ENCODE measurements at places on chromosomes 13 and 19. TPM values are rescaled to one million over a fixed set of nuclear protein-coding genes. Genes with fewer than 3 reads are reported as not detected.

KIR3DL1 gene
- total RNA-seq: not detected

C19orf81 gene
- total RNA-seq: 22.9 TPM

KLK3 gene
- 0.13 TPM for total RNA-seq

CCDC122 gene
- 10.5 TPM for total RNA-seq

ZNF93 gene
- total RNA-seq: 47.4 TPM

ATP4A gene
- total RNA-seq: 0.59 TPM

IL17D gene
- total RNA-seq: 0.60 TPM

ZNF264 gene
- total RNA-seq: 27.0 TPM

ZNF253 gene
- total RNA-seq: 37.0 TPM

DNA sequence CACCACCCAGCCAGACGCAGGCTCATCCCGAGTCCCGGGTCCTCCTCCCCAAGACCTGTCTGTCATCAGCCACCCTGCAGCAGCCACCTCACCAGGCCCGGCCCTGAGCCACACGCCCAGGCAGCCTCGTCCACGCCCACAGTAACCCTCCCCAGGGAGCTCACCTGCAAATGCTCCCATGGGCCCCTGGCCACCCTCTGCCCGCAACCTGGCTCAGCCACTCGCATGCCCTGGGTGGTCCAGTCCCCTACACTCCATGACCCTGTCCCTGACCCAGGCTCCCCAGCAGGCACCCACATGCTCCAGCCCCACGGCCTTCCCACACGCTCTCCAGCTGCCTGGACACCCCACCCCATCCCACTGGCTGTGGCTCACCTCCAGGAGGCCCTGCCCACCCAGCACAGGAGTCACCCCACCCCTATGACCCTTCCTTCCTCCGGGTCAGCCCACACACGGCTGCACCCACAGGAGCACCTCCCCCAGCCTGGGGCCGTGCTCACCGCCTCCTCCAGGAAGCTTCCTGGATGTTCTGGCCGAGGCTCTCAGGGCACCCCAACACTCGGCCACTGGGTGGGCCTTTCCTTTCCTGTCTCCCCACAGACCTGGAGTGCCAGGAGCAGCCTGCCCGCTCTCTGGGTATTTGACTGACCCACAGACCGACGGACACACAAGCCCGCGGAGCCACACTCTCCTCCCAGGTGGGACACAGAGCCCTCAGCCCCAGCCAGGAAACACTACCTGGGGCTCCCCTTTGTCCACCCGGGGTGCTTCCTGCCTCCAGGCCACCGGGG lies 3.6 kb downstream of the TMEM259 start:
- H3K27me3 ChIP-seq: no peaks in the 10 kb centered on the region
- H3K36me3 ChIP-seq: no peaks in the 10 kb centered on the region
- H3K27ac ChIP-seq: peak overlapping the region; percentile 92
- DNase-seq: no peak
- peaks cover 28% of the 10 kb centered on the region for H3K4me1 ChIP-seq
- no peak overlapping the region for H3K4me3 ChIP-seq

DNA sequence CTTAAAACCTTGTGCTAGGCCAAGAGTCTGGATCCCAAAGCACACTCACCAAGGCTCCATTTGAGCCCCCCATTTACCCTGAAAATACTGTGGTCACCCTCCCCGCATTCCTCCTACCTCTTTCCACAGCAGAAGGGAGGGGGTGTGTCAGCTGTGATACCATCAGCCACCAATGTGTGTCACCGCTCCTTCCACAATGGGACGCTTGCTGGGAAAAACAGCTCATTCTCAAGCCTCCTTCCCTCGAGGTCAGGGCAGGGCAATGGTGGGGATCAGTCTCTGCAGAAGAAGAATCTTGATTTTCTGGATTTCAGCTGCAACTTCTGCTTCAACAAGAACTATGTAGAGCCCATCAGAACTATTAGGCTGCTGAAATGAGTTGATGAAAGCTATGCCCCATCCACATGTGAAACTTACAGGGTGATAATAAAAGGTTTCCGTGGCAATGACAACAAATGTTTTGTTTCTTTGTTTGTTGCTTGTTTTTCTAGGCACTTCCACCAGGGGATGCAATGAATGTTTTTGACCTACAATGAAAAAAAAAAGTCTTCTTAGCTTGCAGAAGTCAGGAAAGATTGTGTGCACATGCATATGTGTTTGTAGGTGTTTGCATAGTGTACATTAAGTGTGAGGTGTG lies 26.4 kb upstream of the ZNF507 start:
- H3K4me3 ChIP-seq: no peak overlapping the region
- peaks cover 29% of the 10 kb centered on the region for H3K4me1 ChIP-seq
- no peaks in the 10 kb centered on the region for H3K36me3 ChIP-seq

- no peaks in the 10 kb centered on the region for H3K27me3 ChIP-seq
- H3K36me3 ChIP-seq: no peaks in the 10 kb centered on the region
- peaks cover 7% of the 10 kb centered on the region for H3K4me1 ChIP-seq
- H3K4me3 ChIP-seq: no peak overlapping the region
Observed at GRCh38 chr13:90171649-90172048, 1175.8 kb upstream of the MIR17HG start.

- H3K4me3 ChIP-seq: peak overlapping the region; percentile 18
- H3K27ac ChIP-seq: peak overlapping the region; percentile 88
- DNase-seq: peak; percentile 76
- H3K4me1 ChIP-seq: peaks cover 12% of the 10 kb centered on the region
Observed at GRCh38 chr19:35555301-35556005, 8.0 kb downstream of the ATP4A start.

DNA sequence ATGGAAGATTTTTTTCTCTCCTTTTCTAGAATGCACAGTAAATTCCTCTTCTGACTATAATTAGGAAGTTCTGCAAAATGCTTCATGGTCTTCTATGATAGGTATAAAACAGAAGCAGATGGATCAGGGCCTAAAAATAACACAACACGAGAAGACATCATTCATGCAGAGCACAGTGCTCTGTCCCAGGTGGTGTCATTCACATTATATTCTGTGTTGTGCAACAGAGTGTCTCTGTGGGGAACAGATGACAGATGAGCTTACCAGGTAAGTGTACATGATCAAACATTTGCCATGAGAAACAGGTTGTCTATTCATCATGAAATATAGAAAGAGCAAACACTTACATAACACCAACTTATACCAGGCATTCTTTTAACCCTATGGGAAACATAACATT lies 288.3 kb downstream of the KCTD12 start:
- no peaks in the 10 kb centered on the region for H3K36me3 ChIP-seq
- H3K27ac ChIP-seq: no peak overlapping the region
- H3K4me1 ChIP-seq: no peaks in the 10 kb centered on the region
- DNase-seq: no peak
- H3K4me3 ChIP-seq: no peak overlapping the region

GRCh38 chr19:18440936-18441803 lies 3.2 kb upstream of the ISYNA1 start:
- peaks cover 6% of the 10 kb centered on the region for H3K36me3 ChIP-seq
- H3K4me1 ChIP-seq: peaks cover 21% of the 10 kb centered on the region
- no peaks in the 10 kb centered on the region for H3K27me3 ChIP-seq
- DNase-seq: no peak
- no peak overlapping the region for H3K4me3 ChIP-seq

DNA sequence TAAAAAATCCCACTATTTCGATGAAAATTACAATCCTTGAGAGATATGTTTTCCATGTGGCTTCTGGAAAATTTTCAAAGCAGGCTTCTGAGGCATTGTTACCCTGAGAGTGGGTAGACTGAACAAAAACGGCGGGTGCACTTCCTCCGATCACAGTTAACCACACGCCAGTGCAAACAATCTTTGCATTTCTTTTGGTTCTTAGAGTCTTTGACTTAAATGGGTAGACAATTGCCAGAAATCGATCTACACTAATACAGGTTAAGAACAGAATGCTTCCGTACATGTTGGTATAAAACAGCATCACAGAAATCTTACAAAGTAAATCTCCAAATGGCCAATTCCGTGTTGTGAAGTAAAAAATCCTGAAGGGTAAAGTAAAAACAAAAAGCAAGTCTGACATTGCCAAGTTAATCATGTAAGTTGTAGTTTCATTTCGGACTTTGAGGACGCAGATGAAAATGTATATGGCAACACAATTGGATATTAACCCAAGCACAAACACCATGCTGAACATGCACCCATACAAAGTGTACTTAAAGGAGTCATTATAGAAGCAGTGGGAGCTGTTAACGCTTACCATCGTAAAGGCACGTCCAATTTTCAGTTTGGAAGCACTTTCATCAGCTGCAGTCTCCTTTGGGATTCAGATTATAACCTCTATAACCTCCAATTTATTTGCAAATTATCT lies 927 bp downstream of the LPAR6 start:
- H3K4me1 ChIP-seq: peaks cover 24% of the 10 kb centered on the region
- H3K27me3 ChIP-seq: no peaks in the 10 kb centered on the region
- peak overlapping the region; percentile 93 for H3K27ac ChIP-seq
- peaks cover 12% of the 10 kb centered on the region for H3K36me3 ChIP-seq

DNA sequence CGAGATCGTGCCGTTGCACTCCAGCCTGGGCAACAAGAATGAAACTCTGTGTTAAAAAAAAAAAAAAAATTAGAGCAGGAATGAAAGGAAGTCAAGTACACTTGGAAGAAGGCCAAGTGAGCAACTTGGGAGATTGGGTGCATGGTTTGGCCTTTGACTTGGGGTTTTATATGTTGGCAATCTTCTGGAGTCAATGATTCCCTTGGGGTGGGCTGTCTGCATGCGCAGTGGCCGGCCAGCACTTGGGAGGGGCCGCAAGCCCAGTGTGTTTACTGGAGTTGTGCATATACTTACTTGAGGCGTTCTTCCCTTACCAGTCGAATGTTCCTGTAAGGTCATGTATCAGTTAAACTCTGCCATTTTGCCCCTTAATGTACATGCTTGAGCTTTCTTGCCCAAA lies 103.9 kb downstream of the FAM216B start:
- H3K27ac ChIP-seq: no peak overlapping the region
- DNase-seq: no peak
- H3K4me1 ChIP-seq: peaks cover 33% of the 10 kb centered on the region
- no peak overlapping the region for H3K4me3 ChIP-seq
- peaks cover 4% of the 10 kb centered on the region for H3K27me3 ChIP-seq

DNA sequence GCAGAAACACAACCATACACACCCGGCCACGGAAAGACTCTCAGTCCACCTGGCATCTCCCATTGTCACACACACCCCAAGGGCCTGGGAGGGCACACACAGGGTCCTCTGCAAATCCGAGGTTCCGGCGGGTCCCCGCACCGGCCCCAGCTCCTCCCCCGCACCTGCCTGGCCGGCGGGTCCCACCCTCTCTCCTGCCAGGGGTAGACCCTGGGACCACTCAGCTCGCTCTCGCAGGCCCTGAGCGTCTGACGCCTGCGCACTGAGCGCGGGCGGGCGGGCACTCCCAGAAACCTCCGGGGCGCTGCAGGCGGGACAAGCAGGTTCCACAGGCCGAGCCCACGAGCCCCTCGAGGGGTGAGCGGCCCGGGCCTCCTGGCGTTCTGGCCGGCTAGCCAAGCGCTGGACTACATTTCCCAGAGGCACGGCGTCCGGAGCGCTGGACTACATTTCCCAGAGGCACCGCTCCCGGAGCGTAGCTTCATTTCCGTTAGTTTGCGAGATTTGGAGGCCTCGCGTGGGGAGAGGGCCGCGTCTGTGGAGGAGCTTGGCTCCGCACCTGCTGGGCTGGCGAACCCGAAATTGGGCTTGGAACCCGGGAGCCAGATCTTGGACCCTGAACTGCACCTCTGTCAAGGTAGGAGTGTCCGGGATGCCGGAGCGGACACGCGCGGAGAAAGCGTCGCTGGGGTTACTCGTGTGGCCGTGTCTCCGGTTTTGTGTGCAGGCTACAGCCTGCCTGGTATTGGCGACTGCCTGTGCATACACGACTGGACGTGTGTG lies at the start of gene ZNF420:
TSS of gene ZNF420 (plus strand) at position 500 of the 783 bp plus-strand sequence. CDS start 10,686 bp downstream, outside the sequence.
- DNase-seq: peak; percentile 95
- H3K4me1 ChIP-seq: peaks cover 17% of the 10 kb centered on the region
- peak within 1 kb of the TSS; percentile 92 for H3K4me3 ChIP-seq
- peaks cover 26% of the 10 kb centered on the region for H3K36me3 ChIP-seq

- H3K27ac ChIP-seq: no peak overlapping the region
- H3K4me3 ChIP-seq: no peak overlapping the region
- no peaks in the 10 kb centered on the region for H3K27me3 ChIP-seq
- DNase-seq: no peak
Observed at GRCh38 chr13:72617186-72617585, 110.2 kb downstream of the MZT1 start.

- no peak overlapping the region for H3K27ac ChIP-seq
- peaks cover 13% of the 10 kb centered on the region for H3K4me1 ChIP-seq
- peak; percentile 60 for DNase-seq
- H3K27me3 ChIP-seq: no peaks in the 10 kb centered on the region
- H3K4me3 ChIP-seq: no peak overlapping the region
Observed at GRCh38 chr19:35468637-35469036, 20.6 kb downstream of the FFAR2 start.

DNA sequence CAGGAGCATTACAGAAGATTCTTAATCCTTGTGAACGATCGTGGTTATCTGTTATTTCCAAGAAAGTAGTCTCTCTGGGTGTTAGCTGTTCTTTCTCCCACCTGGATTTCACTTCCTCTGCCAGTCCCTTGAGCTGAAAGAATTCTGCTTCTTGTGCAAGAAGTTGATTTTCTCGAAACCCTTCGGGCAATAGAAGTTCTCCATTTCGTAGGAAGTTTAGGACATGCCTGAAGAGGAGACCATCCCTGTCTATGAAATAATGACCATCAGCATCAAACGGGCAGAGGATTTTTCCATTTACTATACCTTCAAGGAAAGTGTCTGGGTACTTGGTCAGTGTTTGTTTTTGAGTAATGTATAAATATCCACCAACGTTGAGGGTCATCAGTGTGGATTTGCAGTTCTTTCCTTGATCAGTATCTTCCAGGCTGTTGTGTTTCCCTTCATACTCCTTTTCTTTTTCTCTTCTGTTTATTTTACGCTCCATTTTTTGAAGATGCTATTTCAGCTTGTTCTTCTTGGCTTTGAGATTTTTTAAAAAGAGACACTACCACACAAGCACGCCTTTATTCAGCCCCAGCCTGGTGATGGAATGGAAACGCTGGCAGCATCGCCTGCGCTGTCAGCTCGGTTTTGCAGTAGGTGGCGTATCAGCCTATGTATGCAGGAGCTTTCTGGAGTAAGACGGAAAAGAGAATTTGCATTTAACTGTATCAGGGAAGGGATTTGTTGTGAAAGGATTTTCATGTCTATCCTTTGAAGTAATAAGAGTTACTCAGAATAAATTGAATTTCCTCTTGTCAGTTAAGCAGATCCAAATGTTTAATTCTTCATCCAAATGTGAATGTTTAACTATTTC lies 6.5 kb downstream of the KCTD4 start:
- H3K36me3 ChIP-seq: no peaks in the 10 kb centered on the region
- H3K27me3 ChIP-seq: no peaks in the 10 kb centered on the region
- peak; percentile 41 for DNase-seq
- H3K4me1 ChIP-seq: peaks cover 23% of the 10 kb centered on the region

- no peaks in the 10 kb centered on the region for H3K36me3 ChIP-seq
- H3K4me3 ChIP-seq: no peak overlapping the region
- no peak for DNase-seq
- H3K4me1 ChIP-seq: peaks cover 15% of the 10 kb centered on the region
Observed at GRCh38 chr13:105965910-105966309, 569.6 kb downstream of the EFNB2 start.

GRCh38 chr13:101085551-101085950 lies 330.8 kb downstream of the NALCN start:
- no peaks in the 10 kb centered on the region for H3K4me1 ChIP-seq
- no peak for DNase-seq

GRCh38 chr13:45915686-45916439 lies 64.3 kb upstream of the SIAH3 start:
- no peaks in the 10 kb centered on the region for H3K36me3 ChIP-seq
- H3K4me3 ChIP-seq: no peak overlapping the region
- H3K4me1 ChIP-seq: no peaks in the 10 kb centered on the region
- no peaks in the 10 kb centered on the region for H3K27me3 ChIP-seq
- no peak for DNase-seq

- no peaks in the 10 kb centered on the region for H3K36me3 ChIP-seq
- no peak for DNase-seq
- no peak overlapping the region for H3K27ac ChIP-seq
Observed at GRCh38 chr13:89455225-89455624, 1784.1 kb downstream of the SLITRK5 start.

All from WTC11 (cell line).